Mucosa of descending colon (tissue), 3 donors: ENCODE measurements at places on chromosomes 4 and X.

DNA sequence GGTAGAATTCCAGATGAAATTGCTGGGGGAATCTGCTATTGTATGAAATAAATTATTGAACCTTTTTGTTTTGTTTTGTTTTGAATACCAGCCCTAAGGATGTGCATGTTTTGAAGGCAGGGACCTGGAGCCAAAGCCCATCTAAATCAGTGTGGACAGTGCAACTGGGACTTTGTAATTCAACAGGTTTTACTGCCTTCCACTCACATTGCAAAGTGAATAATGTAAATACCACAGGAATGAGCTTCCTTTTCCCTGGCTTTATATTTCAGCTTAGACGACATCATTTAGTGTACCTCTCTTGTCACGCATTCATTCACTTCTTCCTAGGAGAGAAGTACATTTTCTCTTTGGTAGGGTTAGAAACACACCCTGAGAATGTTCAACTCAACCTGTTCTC is 795.0 kb downstream of the CENPC start:
- no peak for DNase-seq

DNA sequence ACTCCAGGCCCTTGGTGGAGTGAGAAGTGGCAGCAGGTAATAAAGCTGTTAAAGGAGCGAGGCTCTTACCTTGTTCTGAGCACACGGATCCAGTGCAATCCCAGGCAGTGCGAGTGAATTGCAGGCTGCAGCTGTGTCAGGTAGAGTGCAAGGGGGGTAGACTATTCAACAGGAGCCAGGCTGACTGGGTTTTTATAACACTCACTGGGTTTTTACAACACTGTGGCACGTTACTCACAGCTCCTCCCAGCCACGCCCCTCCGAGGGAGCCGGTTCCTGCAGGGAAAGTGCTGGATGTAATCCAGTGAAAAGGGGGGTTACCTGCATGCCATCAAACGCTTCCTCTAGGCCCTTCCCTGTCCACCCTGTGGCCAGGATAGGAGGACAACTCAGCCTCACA is 358 bp downstream of the FGFBP1 start:
- peak; percentile 90 for DNase-seq

- peak; percentile 66 for DNase-seq
Measured at GRCh38 chr4:184347251-184348239, 126.8 kb downstream of the IRF2 start.

- DNase-seq = peak; percentile 17
Measured at GRCh38 chrX:153598541-153599191, at the start of gene CCNQ. Gene CCNQ (minus strand): TSS chrX:153599139. CDS start chrX:153599073, 66 bp downstream.

DNA sequence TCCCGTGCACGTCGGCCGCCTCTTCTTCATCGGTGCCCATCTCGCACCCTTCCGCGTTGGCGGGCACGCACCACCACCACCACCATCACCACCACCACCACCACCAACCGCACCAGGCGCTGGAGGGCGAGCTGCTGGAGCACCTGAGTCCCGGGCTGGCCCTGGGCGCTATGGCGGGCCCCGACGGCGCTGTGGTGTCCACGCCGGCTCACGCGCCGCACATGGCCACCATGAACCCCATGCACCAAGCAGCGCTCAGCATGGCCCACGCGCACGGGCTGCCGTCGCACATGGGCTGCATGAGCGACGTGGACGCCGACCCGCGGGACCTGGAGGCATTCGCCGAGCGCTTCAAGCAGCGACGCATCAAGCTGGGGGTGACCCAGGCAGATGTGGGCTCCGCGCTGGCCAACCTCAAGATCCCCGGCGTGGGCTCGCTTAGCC is 1.4 kb downstream of the POU4F2 start:
- DNase-seq = no peak

- no peak for DNase-seq
Measured at GRCh38 chr4:20428436-20429160, 176.9 kb downstream of the SLIT2 start.

GRCh38 chr4:122806981-122807679 is 19.5 kb upstream of the FGF2 start:
- DNase-seq = no peak

GRCh38 chrX:538311-538710 is 92.3 kb upstream of the SHOX start:
- DNase-seq = no peak

DNA sequence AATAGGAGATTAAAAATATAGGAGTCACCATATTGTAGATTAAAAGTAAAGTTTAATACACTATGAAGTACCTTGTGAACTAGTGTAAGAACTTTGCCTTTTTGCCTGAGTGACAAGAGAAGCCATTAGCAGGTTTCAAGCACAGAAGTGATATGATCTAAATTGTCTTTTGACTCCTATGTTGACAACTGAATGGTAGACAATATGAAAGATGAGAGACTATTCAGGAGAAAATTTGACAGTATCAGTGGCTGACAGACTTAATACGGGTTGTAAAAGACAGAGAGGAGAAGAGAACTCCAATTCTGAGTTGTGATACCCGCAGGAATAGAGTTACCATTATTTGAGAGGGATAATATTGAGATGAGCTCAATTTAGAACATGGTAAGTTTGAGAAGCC is 1259.8 kb downstream of the PCDH7 start:
- no peak for DNase-seq

DNA sequence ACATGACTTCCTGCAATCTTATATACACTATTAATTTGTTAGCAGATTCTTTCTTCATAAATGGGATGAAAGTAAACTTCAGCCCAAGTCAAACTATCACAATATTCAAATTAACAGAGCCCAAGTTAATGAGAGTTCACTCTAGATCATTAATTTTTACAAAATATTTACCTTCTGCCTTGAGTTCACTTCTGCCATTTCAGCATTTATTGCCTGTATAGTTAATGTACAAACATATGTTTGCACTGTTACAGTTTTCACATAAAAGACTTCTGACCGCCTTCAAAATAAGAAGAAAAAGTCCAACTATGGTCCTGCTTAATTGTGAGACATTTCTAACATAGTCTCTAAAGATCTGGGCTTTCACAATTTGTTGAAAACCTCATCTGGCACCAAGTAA is 46.9 kb downstream of the GPC3 start:
- no peak for DNase-seq

- no peak for DNase-seq
Measured at GRCh38 chr4:122244764-122245163, 92.6 kb downstream of the BLTP1 start.
